ENCODE measurements at places on chromosomes 7 and 10. TPM values are rescaled to one million over a fixed set of nuclear protein-coding genes. Genes with fewer than 3 reads are reported as not detected.

DNA sequence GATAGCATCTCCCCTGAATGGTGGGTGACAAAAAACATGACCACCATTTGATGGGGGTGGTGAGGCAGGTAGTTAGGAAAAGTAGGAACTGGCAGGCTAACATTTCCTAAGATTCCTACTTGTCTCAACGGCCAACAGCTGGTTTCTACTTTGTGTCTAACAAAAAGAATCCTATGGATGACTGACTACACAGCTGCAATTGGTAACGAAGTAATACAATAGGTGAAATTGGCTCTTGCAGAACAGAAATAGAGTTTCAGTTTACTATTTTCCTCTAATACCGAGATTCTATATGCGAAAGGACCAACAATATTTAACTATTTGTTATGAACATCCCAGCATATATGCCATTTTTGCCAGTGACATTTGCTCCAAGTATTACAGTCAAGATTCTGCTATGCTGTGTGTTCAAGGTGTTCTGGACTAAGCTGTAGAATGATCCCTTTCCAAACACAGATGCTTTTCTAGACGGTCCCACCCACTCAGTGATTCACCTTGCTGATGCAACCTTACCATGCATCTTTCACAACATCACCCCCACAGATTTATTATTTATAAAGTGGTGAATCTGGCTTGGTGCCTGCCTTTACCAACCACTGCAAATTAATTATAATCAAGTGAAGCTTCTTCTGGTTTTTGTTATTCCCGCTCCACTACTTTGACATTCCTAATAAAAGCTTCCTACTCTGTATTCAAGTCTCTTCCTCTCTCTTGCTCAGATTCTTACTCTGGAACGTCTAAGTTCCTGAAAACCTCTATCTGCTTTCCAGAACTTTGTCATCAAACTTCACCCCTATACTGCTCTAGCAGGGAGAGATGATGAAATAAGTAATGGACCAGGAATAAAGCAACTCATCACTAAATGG lies 16.8 kb downstream of the BBIP1 start:
- DNase-seq = no peak

Gene COBL
- polyA plus RNA-seq = not detected

- DNase-seq = peak; percentile 31
Observed at GRCh38 chr10:70477661-70478162, 855 bp upstream of the PALD1 start.

- no peak for DNase-seq
Observed at GRCh38 chr7:140610204-140611165, 30.1 kb downstream of the DENND2A start.

GRCh38 chr7:139034855-139035585 lies 822 bp downstream of the ZC3HAV1L start:
- peak; percentile 40 for DNase-seq

Gene EN2
- polyA plus RNA-seq = not detected

- no peak for DNase-seq
Observed at GRCh38 chr10:131882590-131883451, 18.0 kb upstream of the PPP2R2D start.

Gene NEURL1
- polyA plus RNA-seq = 0.06 TPM

DNA sequence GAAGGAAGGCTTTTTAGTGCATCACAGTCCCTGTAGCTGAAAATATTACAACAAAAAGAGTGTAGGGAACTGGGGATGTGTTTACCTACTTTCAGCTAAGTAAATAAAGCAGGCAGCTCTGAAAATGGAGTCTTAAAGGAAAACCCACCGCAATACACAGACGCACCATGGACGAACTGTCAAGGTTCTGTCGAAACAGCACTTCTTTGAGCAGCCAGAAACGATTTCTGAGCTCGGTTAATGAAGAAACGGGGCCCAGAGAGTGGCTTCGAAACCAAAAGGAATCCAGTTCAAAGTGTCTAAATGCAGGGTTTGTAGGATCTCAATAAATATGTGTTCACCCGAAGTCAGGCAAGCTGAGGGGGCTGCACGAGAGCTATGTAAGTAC lies 275.4 kb upstream of the NEBL start:
- no peak for DNase-seq

- DNase-seq = no peak
Observed at GRCh38 chr10:58588673-58589265, 76.1 kb downstream of the BICC1 start.

Gene FKBP9
- polyA plus RNA-seq = 88.7 TPM

DNA sequence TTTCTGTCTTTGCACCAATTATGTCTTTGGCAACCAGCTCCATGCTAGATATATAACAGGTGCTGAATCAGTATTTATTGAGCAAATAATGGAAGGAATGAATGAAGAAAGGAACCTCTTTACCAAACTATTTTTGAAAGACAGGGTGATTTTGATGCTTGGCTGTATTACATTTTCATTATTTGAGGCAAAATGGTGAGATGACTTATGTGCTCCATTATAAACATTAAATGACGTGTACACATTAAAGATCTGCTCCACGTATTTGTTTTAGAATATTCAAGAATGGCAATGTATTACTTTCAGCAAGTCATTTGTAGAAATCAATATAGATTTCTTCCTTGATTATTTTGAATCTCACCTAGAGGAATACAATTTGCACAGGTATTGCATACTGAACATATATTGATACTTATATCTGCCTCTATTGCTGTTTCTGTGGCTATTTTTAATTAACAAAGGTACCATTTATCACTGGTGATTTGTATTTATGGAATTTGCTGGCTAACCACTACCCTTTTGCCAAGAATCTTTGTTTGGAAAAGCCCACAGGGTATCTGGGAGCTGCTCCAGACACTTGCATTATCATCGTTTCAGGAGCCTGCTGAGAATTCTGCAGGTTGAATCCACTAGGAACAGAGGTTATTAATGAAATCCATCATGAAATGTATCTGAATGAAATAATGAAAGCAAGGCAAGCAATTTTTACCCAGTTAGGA lies 92.2 kb downstream of the SEMA3C start:
- DNase-seq = no peak

Gene NEUROD6
- not detected for polyA plus RNA-seq

Gene GBX1
- polyA plus RNA-seq = not detected

Gene SLC26A5
- not detected for polyA plus RNA-seq

Gene GIMAP4
- 56.6 TPM for polyA plus RNA-seq

Gene FXYD4
- not detected for polyA plus RNA-seq

Gene PRLHR
- polyA plus RNA-seq = not detected

- DNase-seq = no peak
Observed at GRCh38 chr10:96643920-96644319, 57.1 kb upstream of the TM9SF3 start.

Gene HDAC9
- 1.8 TPM for polyA plus RNA-seq

Gene LRIT1
- polyA plus RNA-seq = not detected

DNA sequence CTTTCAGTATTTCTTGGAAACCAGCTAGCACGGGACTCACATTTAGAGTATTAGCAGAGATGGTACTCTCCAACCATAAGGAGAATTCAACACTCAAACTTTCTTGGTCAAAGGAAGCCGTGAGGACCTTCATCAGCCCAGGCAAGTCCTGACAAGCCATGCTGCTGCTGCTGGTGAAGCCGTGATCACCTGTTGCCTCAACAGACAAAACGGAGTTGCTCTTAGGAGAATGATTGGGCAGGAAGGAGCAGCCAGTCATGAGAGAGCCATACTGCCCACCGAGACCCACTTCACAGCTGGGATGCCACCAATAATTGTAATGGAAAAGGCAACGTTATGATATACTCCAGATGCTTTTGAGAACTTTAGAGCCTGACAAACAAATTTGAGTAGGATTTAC lies 60.8 kb upstream of the PLPP4 start:
- no peak for DNase-seq

DNA sequence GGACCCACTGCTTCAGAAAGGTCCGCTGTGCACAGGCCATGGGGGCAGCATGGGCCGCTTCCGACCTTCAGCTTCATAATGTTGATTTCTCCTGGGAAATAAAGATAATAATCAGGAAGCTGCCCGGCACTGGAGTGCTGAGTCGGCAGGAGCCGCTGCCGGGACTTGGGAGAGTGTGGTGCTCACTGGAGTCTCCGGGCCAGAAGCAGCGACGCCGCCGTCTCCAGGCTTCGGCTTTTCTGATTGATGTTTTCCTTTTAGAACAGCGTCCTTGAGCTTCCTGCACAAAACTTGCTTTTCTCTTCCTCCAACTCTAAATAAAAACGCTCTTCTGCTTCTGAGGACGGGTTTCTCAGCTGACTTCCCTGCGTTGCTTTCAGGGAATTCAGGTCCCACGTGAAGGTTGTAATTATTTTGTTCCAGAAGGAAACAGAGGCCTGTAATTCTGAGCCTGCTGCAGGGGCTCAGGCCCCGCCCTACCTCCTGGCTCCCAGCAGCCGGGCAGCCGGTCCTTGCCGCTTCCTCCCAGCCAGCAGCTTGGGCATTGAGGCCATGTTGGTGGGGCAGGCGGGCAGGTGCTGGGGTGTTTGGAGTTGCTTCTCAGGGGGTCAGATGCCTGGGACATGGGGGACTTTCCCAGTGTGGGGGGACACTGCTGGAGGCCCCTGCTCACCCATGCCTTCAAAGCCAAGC lies 14.7 kb downstream of the PWWP2B start:
- peak; percentile 58 for DNase-seq

- DNase-seq = no peak
Observed at GRCh38 chr10:24651923-24652322, 71.8 kb downstream of the ARHGAP21 start.

Data from endothelial cell of umbilical vein (primary cell).